ENCODE measurements at places on chromosomes 2 and 18. TPM values are rescaled to one million over a fixed set of nuclear protein-coding genes. Genes with fewer than 3 reads are reported as not detected.

- no peaks in the 10 kb centered on the region for H3K36me3 ChIP-seq
- no peak overlapping the region for H3K4me3 ChIP-seq
- H3K27me3 ChIP-seq: peaks cover 2% of the 10 kb centered on the region
- DNase-seq: no peak
- H3K4me1 ChIP-seq: no peaks in the 10 kb centered on the region
Observed at GRCh38 chr18:13909141-13909940, 6.0 kb downstream of the MC2R start.

DNA sequence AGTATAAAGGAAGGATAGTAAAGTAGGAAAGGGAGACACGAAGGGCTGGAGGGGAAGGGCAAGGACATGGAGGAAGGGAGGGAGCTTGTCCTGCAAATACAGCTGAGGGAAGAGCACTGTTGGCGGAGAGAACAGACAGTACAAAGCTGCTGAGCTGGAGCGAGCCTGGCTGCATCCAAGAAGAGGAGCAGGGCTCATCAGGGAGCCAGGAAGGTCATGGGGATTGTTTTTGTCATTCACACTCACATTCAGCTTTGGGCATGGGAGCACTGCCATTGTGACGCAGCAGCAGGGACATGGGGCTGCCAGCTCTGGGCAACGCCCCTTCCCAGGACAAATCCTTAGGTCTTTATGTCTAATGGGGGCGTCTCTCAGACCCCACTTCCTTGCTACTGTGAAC lies 125.1 kb downstream of the COPS8 start:
- H3K4me1 ChIP-seq: no peaks in the 10 kb centered on the region
- H3K36me3 ChIP-seq: no peaks in the 10 kb centered on the region
- no peak overlapping the region for H3K27ac ChIP-seq
- H3K4me3 ChIP-seq: no peak overlapping the region

- H3K36me3 ChIP-seq: no peaks in the 10 kb centered on the region
- peaks cover 4% of the 10 kb centered on the region for H3K4me1 ChIP-seq
- no peak overlapping the region for H3K4me3 ChIP-seq
- no peaks in the 10 kb centered on the region for H3K27me3 ChIP-seq
- no peak overlapping the region for H3K27ac ChIP-seq
Observed at GRCh38 chr2:201523506-201523905, 72.0 kb downstream of the STRADB start.

GRCh38 chr2:27904405-27904665 lies 13.8 kb downstream of the BABAM2 start:
- no peak overlapping the region for H3K4me3 ChIP-seq
- H3K27me3 ChIP-seq: no peaks in the 10 kb centered on the region
- no peak overlapping the region for H3K27ac ChIP-seq
- DNase-seq: no peak
- H3K4me1 ChIP-seq: peaks cover 51% of the 10 kb centered on the region
- peaks cover 61% of the 10 kb centered on the region for H3K36me3 ChIP-seq

DNA sequence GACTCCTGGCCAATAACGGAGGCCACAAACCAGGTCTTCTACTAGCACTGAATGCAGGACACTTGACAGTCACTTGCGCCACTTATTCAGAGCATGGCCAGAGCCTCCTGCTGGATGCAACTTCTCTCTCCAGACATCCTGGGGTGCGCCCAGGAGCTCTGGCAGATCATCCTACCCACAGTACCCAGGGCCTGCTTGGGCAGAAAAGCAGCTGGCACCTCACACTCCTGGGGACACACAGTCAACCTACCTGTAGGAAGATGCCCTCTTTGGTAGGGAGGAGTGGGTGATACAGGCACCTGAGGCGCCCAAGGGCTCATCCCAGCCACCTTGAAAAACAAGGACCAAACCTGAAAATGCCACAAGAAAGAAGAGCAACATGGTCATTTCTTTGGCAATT lies 13.3 kb downstream of the GALNT14 start:
- no peak overlapping the region for H3K4me3 ChIP-seq
- H3K36me3 ChIP-seq: no peaks in the 10 kb centered on the region
- no peak overlapping the region for H3K27ac ChIP-seq
- H3K27me3 ChIP-seq: peaks cover 6% of the 10 kb centered on the region
- H3K4me1 ChIP-seq: no peaks in the 10 kb centered on the region
- DNase-seq: no peak

GRCh38 chr18:65659312-65659711 lies 91.5 kb upstream of the CDH7 start:
- DNase-seq: no peak
- no peaks in the 10 kb centered on the region for H3K36me3 ChIP-seq
- H3K27me3 ChIP-seq: no peaks in the 10 kb centered on the region
- H3K4me3 ChIP-seq: no peak overlapping the region
- H3K27ac ChIP-seq: no peak overlapping the region
- no peaks in the 10 kb centered on the region for H3K4me1 ChIP-seq

DNA sequence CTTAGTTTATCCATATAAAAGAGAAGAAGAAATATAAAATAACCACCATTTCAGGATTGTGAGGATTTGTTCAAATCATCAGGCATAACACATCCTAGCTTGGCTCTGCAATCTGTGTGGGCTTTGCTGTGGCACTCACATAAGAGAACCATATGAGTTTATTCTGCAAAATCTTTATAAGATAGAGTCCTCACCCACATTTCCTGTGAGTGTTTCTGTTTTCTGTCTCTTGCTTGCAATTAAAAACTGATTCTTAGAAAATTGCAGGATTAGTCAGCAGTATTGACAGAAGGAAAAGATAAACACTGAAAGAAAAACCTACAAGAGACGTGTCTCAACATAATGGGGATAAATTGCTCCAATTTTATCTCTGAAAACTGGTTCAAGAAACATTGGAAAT lies 258.5 kb downstream of the RND3 start:
- H3K27ac ChIP-seq: no peak overlapping the region
- no peaks in the 10 kb centered on the region for H3K4me1 ChIP-seq
- DNase-seq: no peak
- H3K4me3 ChIP-seq: no peak overlapping the region
- H3K36me3 ChIP-seq: no peaks in the 10 kb centered on the region
- H3K27me3 ChIP-seq: no peaks in the 10 kb centered on the region

- no peak for DNase-seq
- H3K27me3 ChIP-seq: peaks cover 18% of the 10 kb centered on the region
- H3K4me3 ChIP-seq: no peak overlapping the region
- peaks cover 3% of the 10 kb centered on the region for H3K4me1 ChIP-seq
- H3K36me3 ChIP-seq: no peaks in the 10 kb centered on the region
Observed at GRCh38 chr2:47238638-47239037, 83.5 kb upstream of the STPG4 start.

DNA sequence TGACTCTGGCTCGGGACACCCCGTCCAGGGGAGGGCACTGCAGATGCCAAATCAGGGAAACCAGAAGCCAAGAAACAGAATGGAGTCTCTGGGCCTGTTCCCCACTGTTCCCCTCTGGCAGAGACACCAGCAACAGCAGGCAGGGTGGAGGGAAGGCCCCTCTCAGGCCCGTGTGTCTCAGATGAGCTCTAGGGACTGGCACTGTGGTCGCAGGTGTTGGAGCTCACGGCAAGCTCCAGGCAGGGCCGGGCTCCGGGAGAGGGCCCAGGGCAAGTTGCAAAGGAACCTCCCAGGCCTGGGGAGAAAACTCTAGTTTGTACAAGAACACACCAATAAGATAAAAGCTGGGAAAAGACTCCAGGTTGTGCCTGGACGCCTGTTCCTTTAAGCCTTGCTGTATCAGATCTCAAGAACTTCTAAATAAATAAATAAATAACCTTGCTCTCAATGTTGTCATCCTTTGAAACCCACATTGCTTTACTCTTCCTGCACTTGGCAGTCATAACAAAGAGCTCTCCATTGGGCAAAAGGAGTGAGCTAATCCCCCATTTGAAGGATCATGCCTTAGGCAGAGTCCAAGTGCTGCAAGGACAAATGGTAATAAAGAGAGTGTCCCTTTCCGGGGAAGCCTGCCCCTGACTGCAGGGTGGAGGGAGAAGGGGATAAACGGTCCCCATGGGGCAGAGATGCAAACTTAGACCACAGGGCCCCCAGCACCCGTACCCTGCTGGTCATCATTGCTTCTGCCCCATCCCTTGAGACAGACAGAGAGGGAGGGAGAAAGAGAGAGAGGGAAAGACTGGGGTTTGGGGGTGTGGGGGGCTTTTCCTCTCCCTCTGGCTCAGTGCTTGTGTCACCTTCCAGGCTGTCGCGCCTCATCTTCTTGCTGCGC lies 33.3 kb downstream of the CNGA3 start:
- no peaks in the 10 kb centered on the region for H3K36me3 ChIP-seq
- DNase-seq: no peak
- no peak overlapping the region for H3K27ac ChIP-seq
- no peak overlapping the region for H3K4me3 ChIP-seq

DNA sequence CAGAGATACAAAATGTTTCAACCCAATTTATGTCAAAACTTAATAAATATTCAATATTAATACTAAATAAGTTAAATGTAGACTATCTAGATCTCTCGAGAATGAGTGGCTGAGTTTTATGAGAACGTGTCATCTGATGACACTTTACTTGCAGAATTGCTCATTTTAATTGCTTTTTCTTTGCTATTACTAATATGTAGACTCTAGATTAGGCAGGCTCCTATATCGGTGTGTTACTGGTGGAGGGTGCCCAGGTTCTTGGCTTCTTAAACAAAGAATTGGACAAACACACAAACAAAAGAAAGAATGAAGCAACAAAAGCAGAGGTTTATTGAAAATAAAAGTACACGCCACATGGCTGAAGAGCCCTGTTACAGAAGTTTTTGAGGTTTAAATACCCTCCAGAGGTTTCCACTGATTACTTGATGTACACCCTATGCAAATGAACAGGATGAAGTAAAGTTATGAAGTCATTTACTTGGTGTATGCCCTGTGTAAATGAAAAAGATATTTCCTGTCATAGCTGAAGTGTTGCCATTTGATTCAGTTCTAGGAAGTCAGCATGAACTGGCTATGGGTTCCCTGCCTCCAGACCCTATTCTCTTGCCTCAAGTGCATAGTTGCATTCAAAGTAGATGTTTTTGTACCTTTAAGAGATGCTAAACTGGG lies 122.9 kb upstream of the ITGA4 start:
- DNase-seq: no peak
- peak overlapping the region; percentile 10 for H3K27ac ChIP-seq
- H3K4me1 ChIP-seq: peaks cover 6% of the 10 kb centered on the region
- peaks cover 16% of the 10 kb centered on the region for H3K36me3 ChIP-seq
- H3K4me3 ChIP-seq: no peak overlapping the region

GRCh38 chr2:64192664-64193105 lies 48.5 kb upstream of the PELI1 start:
- H3K27ac ChIP-seq: no peak overlapping the region
- DNase-seq: no peak
- no peak overlapping the region for H3K4me3 ChIP-seq
- no peaks in the 10 kb centered on the region for H3K36me3 ChIP-seq

MIB1 gene
- 36.7 TPM for total RNA-seq

ABCG5 gene
- not detected for total RNA-seq

- DNase-seq: no peak
- H3K36me3 ChIP-seq: no peaks in the 10 kb centered on the region
- no peaks in the 10 kb centered on the region for H3K27me3 ChIP-seq
- H3K4me1 ChIP-seq: no peaks in the 10 kb centered on the region
- no peak overlapping the region for H3K4me3 ChIP-seq
Observed at GRCh38 chr18:27178424-27178823, 6.7 kb downstream of the CHST9 start.

LYG2 gene
- total RNA-seq: not detected

CLEC4F gene
- not detected for total RNA-seq

DNA sequence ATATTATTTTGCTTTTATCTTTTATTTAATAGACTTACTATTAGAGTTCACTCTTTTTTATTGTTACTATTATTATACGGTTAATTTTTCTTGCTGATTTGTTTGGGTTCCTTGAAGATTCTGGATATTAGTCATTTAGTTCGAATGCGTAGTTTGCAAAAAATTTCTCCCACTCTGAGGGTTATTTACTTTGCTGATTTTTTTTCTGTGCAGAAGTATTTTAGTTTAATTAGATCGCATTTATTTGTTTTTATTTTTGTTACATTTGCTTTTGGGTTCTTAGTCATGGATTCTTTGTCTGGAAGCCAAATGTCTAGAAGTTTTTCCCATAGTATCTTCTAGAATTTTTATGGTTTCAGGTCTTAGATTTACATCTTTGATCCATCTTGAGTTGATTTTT lies 585.2 kb downstream of the CPS1 start:
- no peak overlapping the region for H3K27ac ChIP-seq
- H3K36me3 ChIP-seq: no peaks in the 10 kb centered on the region
- no peaks in the 10 kb centered on the region for H3K4me1 ChIP-seq
- no peaks in the 10 kb centered on the region for H3K27me3 ChIP-seq
- no peak overlapping the region for H3K4me3 ChIP-seq

THSD7B gene
- not detected for total RNA-seq

INHBB gene
- not detected for total RNA-seq

- DNase-seq: no peak
- H3K4me3 ChIP-seq: no peak overlapping the region
- no peak overlapping the region for H3K27ac ChIP-seq
- H3K36me3 ChIP-seq: peaks cover 36% of the 10 kb centered on the region
- peaks cover 5% of the 10 kb centered on the region for H3K4me1 ChIP-seq
Observed at GRCh38 chr2:53945538-53945937, 25.3 kb downstream of the PSME4 start.

AOX1 gene
- total RNA-seq: not detected

GLI2 gene
- 0.14 TPM for total RNA-seq

DNA sequence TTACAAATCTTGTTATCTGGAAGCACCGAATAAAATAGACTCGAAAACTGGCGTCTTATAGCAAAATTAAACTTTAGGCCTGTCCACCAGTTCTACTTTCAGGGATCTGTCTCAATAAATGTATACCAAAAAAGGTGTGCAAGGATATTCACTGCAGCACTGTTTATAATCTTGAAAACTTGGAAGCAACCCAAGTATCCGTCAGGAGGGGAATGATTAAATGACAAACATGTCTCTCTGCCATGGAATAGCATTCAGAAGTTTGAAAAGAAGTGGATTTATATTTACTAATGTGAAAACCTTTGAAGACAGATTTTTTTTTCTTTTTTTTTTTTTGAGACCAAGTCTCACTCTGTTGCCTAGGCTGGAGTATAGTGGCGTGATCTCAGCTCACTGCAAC lies 32.3 kb upstream of the SATB2 start:
- H3K4me3 ChIP-seq: no peak overlapping the region
- no peak for DNase-seq
- no peak overlapping the region for H3K27ac ChIP-seq
- peaks cover 3% of the 10 kb centered on the region for H3K27me3 ChIP-seq
- no peaks in the 10 kb centered on the region for H3K4me1 ChIP-seq
- H3K36me3 ChIP-seq: no peaks in the 10 kb centered on the region

DNA sequence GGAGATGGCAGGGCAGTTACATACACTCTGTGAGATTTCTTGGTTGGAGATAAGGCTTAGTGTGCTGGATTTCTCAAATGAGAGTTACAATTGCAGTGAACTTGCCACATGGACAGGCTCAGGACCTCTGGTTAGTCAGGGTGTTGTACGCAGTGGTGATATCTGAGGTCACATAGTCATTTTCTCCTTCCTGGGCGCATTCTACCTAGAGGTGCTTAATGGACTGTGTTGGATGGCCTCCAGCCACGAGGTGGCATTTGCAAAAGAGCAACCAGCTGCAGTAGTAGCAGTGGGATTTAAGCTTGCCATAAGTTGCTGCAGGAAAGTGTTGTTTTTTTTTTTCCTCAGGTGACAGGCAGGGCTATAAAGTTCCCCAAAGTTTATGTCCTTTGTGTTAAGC lies 173.8 kb upstream of the TMEM200C start:
- no peaks in the 10 kb centered on the region for H3K27me3 ChIP-seq
- H3K4me3 ChIP-seq: no peak overlapping the region
- H3K4me1 ChIP-seq: no peaks in the 10 kb centered on the region
- H3K36me3 ChIP-seq: no peaks in the 10 kb centered on the region

Measured in activated CD4-positive, alpha-beta T cell treated with anti-CD3 and anti-CD28 coated beads, Interleukin-2, amount 10 ng/mL, durations not matched to agents 24 days and 14 days (primary cell).